ENCODE measurements at places on chromosomes 5 and 9.

- no peak for DNase-seq
These were observed 96.4 kb downstream of the CFAP90 start for GRCh38 chr5:7754490-7754889.

DNA sequence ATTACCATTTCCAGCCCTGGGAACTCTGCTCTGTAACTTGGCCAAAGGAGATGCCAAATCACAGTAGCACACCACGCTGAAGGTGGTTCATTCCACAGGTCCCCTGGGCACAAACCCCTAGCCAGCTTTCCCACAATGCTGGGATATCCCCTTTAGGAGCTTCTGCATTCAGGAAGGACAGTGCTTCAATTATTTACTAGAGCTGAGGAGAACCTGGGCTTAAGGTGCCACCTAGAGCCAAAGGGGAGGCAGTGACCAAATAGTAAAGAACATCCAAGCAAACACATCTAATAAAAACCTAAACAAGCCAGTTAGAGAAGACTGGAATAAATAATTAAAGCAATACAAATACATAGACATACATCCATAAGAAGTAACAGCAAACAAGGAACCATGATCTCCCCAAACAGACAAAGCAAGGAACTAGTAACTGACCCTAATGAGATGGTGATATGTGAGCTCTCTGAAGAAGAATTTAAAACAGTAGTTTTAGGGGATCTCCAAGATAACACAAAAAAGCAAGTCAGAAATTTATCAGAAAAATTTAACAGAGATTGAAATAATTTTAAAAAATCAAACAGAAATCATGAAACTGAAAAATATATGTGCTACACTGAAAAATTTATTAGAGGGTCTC, 14.6 kb downstream of the KIF4B start:
- no peak for DNase-seq

DNA sequence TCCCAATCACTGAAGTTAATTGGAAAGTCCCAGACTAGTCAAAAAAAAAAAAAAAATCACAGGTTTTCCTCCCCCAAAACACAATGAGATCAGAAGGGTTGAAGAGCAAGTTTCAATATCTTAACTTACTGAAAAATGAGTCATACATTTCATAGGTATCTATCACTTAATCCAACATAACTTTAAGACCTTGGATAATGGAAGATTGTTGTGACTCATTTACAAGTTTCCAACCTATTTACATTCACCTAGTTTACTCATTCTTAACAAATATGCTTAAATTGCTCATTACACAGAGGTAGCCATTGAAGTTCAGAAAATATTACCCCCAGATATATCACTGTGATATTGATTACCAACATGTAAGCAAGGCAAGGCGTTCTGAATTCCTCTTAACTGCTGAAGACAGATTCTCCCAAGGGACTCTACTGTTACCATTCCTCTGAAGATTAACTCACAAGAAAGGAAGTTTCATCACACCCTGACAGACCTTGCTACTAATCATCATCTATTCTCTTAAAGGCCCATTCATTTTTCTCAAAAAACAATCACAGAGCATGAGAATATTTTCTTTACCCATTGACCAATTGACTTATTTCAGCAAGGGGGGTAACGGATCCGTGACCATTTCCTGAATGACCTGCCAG, 563.8 kb downstream of the TLE1 start:
- peak; percentile 57 for DNase-seq

GRCh38 chr5:16486711-16487111, 21.1 kb upstream of the ZNF622 start:
- DNase-seq, result no peak

DNA sequence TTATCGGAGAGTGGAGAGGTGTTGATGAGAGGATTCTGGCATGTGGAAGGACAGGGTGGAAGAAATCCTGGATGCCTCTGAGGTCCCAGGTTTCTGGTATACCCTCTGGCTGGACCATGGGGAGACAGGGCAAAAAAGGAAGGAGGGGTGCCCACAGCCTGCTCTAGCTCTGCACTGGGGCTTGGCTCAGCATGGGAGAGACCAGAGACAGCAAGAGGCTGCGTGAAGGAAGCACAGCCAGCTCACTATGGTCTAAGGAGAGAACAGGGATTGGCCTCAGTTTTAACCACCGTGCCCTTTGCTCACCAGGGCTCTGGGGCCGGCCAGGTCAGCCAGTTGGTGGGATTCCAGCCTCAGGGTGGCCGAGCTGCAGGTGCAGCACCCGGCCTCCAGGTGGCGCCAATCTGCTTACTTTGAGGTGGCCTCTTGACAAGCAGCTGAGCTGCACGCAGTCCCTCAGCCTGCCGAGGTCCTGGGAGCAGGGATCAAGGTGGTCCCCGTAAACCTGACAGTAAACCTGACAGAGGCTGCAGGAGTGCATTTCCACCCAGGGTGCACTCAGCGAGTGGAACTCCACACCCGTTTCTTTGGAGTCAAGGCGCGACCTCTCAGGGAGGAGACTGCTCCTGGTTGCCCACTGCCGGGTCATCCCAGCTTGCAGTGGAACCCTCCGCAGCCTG, 25.0 kb upstream of the SPTLC1 start:
- peak; percentile 66 for DNase-seq

- DNase-seq, result peak; percentile 64
These were observed 194.3 kb upstream of the MAP3K1 start for GRCh38 chr5:56620903-56621677.

All from iris pigment epithelial cell (primary cell).